ENCODE measurements at places on chromosomes 3 and 15.

DNA sequence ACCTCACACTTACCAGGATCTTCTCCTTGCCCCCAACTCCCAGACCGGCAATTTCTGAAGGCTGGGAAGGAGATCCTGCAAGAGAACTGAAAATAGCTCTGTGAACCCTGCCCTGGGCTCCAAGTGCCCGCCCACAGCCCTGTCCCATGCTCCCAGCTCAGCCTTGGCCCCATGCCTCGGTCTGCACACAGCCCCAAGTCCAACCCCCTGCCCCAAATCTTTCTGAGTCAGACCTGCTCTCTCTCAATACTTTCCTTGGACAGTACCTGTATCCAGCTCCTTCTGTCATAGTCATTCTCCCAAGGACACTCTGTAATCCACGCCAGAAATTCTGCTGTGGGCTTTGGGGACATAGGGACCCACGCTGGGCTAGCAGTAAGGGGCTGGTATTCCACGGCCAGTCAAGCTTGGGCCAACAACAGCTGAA, 6.3 kb upstream of the SMAD3 start:
- no peak for DNase-seq

DNA sequence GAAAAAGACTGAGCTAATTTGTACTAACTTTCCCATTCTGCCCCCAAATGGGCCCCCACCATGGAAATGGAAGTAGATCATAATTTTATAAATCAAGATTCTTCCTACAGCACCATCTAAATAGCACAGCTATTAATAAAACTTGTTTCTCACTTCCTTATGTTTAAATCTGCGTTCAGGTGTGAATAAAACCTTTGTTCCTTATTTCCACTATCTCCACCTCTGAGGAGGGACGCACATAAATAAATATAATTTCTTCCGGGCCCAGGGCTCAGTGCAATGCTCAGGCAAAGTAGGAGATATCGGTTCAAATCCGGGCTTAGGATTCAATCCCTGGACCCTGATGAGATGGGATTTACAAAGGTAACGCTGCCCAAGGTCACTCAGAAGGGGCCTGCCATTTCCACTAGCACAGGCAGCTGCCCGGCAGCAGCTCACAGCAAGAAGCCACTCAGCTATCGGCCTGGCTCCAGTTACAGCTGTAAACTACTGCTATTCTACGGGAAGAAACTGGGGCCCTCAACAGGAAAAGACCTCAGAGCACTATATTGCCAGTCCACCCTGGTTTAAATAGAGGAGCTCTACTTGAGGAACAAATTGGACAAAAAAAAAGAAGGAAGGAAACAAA, 52.5 kb downstream of the FOXP1 start:
- no peak for DNase-seq

GRCh38 chr15:58398643-58399042, 33.1 kb upstream of the LIPC start:
- no peak for DNase-seq

DNA sequence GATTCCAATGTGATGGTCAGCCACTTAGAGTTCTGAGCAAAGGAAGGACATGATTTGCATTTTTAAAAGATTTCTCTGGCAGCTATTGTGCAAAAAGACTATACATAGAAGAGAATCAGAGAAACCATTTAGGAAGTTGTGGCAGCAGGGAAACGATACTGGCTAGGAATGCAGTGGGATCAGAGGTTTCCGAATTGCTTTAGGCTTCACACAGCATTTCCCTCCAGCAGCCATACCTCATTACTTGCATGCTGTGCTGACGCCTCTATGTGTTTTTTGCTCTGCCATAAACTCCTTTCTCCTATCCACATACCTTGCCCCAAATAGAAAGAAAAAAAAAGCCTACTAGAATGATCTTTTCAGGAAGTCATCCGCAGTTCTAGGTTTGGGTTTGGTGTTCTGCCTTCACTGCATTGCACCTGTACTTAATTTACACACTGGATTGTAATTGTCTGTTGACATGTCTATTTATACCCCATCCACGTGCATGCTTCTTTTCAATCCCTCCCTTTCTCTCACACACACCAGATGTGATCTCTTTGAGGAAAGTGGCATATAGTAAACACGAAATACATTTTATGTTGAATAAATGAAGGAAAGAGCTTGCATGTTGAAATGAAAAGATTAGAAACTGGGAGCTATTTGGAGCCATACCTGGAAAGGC, 860.3 kb upstream of the SEMA6D start:
- DNase-seq: no peak

DNA sequence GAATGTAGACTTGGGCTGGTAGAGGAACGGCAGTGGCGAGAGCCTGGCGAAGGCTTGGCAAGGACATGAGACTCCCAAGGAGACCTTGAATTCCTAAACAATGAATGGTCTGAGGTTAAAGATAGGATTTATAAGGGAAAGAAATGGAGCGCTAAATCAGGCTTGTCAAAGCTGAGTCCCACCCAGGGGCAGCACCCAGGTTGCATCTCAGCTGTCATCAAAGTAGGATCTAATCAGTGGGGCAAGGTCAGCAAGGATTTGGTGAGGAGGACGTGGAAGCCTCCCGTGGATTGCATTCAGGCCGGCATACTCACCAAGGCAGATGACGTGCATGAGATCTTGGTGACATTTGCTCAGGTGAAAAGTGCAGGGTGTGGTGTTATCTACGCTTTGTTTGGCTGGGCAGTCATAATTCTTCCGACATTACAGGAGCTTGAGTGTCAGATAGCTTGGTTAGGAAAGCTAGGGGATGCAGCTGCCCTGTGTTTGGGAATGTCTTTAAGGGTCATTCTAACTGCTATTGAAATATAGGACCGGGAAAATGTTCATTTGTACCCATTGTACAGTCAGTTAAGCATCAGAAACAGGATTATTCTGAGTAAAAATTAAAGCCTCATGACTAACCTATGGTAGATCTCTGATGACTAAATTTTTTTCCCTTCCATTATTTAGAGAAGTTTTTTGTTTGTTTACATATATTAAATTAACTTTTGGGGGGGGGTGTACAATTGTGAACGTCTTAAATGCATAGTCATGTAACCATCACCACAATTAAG, 99.4 kb upstream of the TSC22D2 start:
- no peak for DNase-seq

DNA sequence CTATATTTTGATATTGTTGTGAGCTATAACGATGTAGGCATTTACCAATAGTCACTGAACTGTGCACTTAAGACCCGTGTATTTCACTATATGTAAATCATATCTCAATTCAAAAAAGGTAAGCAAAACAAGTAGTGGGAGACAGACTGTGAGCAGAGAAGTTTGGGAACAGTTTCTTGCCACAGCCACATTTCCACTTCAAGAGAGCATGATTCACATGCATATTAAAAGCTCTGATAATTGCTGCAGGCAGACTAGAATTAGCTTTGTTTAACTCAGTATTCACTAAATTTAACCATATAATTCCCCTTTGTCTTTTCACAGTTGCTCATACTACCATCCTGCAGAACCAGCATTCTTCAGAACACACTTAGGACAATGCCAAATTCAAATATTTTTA, 168.4 kb upstream of the ZNF385D start:
- no peak for DNase-seq

DNA sequence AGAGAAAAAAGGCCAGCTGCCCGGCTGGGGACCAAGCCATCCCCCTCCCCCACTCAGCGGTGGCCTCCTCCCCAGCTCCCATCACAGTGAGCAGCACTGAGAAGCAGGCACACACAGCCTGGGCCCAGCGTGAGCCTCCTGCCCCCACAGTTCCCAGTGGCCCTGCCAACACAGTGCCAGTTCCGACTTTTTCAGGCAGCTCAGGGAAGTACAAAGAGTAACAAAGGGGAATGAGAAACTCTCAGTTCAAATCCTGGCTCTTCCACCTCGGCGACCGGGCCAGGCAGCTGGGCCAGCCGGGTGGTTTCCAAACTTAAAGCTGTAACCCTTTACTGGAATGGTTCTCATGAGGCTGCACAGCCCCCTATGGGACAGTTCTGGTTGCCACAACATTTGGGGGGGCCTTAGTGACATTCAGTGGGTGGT, 18.5 kb downstream of the TNK2 start:
- DNase-seq: no peak

DNA sequence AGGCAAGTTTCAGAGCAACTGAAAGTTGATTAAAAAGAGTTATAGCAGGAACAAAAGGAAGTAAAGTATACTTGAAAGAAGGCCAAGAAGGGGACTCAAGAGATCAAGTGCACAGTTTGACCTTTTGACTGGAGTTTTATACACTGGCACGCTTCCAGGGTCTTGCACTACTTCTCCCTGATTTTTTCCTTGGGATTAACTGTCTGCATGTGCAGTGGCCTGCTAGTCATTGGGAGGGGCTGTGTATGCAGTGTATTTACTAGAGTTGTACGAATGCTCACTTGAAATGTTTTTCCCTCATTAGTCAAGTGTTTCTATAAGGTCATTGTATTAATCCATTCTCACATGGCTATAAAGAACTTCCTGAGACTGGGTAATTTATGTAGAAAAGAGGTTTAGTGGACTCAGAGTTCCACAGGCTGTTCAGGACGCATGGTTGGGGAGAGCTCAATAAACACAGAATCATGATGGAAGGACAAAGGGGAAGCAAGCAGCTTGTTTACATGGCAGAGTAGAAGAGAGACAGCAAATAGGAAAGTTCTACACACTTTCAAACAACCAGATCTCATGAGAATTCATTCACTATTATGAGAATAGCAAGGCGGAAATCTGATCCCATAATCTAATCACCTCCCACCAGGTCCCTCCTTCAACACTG, 571.8 kb downstream of the ZPLD1 start:
- no peak for DNase-seq

DNA sequence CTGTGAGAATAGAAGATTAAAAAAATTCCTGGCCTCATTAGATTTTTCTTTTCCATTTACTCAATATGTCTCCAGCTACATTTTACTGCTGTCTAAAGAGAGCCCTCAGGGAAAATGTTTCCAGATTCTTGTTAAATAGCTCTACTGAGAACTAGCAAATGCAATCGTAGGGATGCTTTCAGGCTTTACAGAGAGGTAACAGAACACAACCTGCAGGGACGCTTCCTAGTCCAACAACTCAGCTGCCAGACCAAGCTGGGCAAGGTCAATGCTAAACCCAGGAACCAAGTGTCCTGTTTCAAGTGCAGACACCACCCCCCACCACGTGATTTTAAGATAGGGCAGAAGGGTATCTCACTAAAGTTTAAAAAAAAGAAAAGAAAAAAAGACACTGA, 25.2 kb downstream of the ARHGEF3 start:
- DNase-seq: no peak

- no peak for DNase-seq
Observed at GRCh38 chr3:177936721-177937120, 599.5 kb upstream of the KCNMB2 start.

GRCh38 chr3:25567388-25567787, 97.3 kb downstream of the TOP2B start:
- DNase-seq: no peak

- no peak for DNase-seq
Observed at GRCh38 chr15:95489103-95489502, 841.4 kb upstream of the NR2F2 start.

GRCh38 chr15:74168711-74169126, 4.8 kb upstream of the ISLR start:
- DNase-seq: no peak

- DNase-seq: no peak
Observed at GRCh38 chr3:100114413-100115030, at the start of gene FILIP1L. Gene FILIP1L (minus strand): TSS chr3:100114501.

GRCh38 chr3:127844326-127844942, 22.1 kb upstream of the MGLL start:
- DNase-seq: no peak

DNA sequence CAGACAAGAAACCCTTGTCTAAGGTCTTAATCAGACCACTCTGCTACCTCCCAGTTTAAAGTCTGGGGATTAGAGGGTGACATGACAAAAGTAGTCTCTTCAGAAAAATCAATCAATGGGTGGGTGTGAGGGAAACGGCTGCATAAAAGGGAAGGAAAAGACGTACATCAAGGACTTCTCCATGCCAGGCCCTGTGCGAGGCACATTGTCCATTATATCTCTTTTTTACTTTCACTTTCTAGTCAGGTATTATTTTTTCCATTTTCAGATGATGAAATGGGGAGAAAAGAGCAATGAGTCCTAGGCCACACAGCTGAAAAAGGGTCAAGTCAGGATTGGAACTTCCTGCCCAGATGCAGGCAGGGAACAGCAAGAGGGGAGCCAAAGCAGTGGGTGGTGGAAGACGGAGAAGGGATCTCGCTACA, 4.6 kb upstream of the CX3CR1 start:
- DNase-seq: no peak

DNA sequence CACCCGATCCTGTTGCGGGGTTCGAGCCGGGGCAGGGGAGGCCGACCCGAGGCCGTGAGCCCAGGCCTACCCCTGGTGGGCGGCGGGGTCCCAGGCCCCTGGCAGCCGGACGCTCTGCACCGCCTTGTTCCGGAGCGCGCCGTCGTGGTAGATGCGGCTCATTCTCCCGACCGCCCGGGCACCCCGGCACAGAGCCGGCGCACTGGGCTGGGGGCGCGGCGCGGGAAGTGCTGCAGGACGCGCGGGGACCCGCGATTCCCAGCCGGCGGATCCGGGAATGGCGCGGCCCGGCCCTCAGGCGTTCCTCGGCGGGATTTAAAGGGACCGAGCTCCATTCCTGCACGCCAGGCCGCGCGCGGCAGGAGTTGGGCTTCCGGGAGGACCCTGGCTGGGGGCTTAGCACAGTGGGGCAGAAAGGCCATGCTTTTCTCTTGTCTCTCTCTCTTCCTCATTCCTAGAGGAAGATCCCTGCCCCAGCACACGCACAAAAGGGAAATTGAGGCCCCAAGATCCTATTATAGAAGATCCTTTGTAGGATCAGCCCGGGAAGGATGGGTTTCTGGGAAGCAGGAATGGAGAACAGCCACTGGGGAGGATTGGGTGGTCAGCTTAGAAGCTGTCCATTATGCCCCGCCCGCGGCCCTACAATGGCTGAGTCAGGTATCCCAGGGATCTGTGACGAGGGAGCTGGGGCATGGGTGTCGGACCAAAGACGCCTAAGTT, at the start of gene ARPIN:
Gene ARPIN, minus strand, starts transcription at position 279 of the 723 bp plus-strand sequence. Its CDS starts 117 bp downstream, at position 162.
- DNase-seq: peak; percentile 18

GRCh38 chr15:71198846-71199245, 83.6 kb downstream of the THSD4 start:
- DNase-seq: no peak

GRCh38 chr15:59940456-59940855, 63.7 kb upstream of the FOXB1 start:
- no peak for DNase-seq

DNA sequence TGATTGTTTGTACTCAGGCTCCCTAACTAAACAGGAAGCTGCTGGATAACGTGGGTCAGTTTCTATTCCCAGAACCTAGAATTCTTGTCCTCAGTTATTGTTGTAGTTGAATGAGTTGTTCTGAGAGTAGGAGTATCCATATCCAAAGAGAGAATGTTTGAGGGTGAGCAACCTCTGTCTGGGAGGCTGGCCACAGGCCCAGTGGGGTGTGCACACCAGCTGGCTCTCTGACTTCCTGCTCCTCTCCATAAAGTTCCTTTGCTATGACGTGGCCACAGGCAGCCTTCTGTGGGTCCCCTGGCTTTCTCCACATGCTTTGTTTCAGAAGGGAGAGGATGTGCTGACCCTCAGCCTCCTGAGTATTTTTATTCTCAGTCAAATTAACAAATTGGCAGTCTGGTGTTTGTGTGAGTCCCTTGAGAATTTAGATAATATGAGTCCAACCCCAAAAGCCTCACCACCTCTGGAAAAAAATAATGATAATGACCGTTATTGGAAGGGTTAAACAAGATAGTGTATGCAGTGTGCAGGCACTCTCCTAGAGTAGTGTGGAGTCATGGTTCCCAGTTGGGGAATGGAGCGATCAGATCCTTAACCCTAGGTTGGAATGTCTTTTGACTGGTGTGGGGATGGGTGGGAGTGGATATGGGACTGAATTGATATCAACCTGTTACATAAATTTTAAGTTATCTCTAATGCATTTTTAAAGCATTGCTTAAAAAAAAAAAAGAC, 47.6 kb upstream of the MED12L start:
- DNase-seq: no peak
